Activated CD8-positive, alpha-beta T cell treated with anti-CD3 and anti-CD28 coated beads, Interleukin-2, amount 10 ng/mL, durations not matched to agents 7 days and 5 days (primary cell): ENCODE measurements at places on chromosomes 12 and 14. TPM values are rescaled to one million over a fixed set of nuclear protein-coding genes. Genes with fewer than 3 reads are reported as not detected.
A peak's percentile ranks its signal among the peaks of the same experiment; 100 is the strongest.

GRCh38 chr14:90820958-90821357, 4.7 kb upstream of the TTC7B start:
- DNase-seq = peak; percentile 81

GRCh38 chr12:47378907-47379306, 299.1 kb upstream of the AMIGO2 start:
- no peak for DNase-seq

The ATL1 gene
- 1.5 TPM for total RNA-seq

GRCh38 chr14:46230540-46230939, 421.0 kb downstream of the RPL10L start:
- DNase-seq = no peak

DNA sequence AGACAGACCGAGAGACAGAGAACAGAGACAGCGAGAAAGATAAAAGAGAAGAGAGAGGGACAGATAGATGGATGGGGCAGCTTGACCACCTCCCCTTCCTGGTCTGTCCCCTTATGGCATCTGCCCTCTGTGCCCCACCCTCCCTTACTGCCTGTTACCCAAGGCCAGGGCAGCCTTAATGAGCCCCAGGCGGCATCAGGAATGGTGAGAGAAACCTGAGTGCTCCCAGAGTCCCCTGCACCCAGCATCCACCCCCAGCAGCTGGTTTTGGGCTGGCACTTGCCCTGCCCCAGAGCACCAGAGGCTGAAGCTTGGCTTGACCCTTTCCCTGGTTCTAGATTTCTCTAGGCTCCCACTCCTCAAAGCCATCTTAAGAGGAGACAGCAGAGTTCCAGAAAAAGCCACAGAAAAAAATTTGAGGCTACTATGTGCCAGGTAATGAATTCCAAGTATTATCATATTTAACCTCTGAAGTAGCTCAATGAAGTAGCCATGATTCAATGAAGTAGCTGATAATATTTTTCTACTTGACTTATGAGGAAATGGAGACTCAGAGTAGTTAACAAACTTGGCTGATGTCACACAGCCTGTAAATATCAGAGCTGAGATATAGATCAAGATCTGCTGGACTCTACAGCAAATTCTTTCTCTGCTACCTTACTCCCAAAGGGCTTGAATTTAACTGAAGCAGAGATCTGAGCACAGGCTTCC, 2.0 kb upstream of the ZNF385A start:
- no peak for DNase-seq

The KRT8 gene
- not detected for total RNA-seq

- DNase-seq = no peak
These were observed 158.4 kb upstream of the RASSF8 start for GRCh38 chr12:25800101-25800500.

DNA sequence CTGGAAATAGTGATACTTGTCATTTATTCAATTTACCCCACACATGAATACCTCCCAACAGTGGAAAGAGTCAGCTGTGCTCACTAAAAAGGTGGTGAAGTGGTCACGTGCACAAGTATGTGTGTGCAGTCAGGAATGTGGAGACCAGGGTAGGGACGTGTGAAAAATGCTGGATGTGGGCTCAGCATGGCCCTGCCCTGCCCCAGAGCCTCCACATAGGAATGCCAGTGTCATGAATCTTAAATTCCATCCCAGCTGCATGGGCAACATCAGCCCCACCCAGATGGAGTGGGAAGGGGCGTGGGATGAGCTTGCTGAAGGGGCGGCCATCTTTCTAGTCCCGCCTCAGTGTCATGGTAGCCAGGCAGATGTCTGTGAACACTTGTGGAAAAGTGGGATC, 87.7 kb downstream of the C12orf75 start:
- no peak for DNase-seq

The ATP23 gene
- total RNA-seq = 19.3 TPM

- no peak for DNase-seq
These were observed 1.6 kb downstream of the ALDH2 start for GRCh38 chr12:111768159-111768895.

- DNase-seq = no peak
These were observed 24.0 kb downstream of the SYT1 start for GRCh38 chr12:78888568-78888967.

DNA sequence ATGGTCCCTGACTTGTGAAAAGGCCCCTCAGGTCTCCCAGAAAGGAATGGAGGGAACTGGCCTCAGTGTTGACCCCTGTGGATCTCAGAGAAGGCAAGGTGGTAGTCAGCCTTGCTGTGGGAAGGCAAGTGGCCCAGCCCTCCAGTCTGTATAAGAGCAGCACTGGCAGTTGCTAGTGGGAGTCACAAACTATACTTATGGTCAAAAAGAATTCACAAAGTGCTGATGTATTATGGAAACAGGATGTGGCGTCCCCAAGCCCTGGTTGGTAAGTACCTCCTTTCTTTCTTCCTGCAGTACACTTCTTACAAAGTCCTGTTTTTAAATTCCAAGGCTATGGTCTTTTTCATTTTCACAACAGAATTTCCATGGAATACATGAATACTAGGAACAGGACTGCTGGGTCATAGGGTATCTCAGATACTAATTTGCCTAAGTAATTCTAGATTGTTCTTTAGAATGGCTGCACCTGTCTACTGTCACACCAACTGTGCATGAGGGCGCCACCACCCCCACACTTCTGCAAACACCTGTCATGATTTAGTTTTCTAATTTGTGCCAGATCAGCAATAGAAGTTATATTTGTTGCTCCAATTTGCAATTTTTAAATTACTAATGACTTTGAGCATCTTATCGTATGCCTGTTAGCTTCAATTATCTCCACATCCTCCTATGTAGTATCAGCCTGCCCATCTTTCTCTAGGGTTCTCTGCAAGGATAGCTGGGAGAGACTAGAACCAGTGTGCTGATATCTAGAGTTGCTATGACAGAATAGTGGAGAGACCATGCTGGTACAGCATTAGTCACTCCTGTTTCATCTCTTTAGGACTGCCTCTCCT, 40.7 kb upstream of the TMEM263 start:
- peak; percentile 71 for DNase-seq

The ABCB9 gene
- 6.0 TPM for total RNA-seq

The KRT4 gene
- not detected for total RNA-seq

The CKAP4 gene
- 0.47 TPM for total RNA-seq

The POTEM gene
- total RNA-seq = not detected

GRCh38 chr12:106046301-106046846, 92.4 kb downstream of the NUAK1 start:
- DNase-seq = no peak

The RNASE4 gene
- total RNA-seq = 1.6 TPM

The EML5 gene
- 2.1 TPM for total RNA-seq

The TEX52 gene
- 0.40 TPM for total RNA-seq

The SLC25A47 gene
- not detected for total RNA-seq
